ENCODE measurements at places on chromosomes 7 and 10.

DNA sequence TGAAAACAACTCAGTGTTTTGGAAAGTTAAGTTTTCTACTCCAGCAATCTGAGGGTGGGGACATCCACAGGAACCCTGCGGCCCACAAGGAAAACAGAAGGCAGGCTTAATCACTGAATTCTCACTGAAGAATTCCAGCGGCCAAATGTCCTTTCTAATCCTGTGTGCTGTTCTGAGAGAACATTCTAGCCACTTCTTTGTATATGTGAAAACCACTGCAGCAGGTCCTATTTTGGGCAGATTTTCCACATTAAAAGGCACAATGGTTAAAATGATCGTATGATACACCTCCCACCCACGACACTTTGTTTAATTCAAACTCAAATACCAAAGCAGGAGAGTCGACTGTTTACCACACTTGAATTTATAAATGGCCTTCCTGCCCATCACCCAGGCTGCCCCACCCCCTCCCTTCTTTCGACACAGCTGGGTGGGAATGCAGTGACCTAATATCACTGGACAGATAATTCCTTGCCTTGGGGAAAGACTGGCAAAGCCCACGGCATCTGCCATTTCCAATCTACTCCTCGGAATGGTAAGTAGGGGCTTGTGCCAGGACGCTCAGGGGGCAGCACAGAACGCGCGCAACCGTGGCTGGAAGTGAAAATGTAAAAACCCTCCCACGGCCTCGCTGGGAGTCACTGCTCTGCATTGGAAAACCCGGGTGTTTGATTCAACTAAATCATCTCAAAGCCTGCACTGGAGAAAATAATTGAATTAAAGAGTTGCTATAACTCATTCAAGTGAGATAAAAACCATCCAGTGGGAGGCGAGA lies 67.0 kb downstream of the CTBP2 start:
- no peak for DNase-seq

DNA sequence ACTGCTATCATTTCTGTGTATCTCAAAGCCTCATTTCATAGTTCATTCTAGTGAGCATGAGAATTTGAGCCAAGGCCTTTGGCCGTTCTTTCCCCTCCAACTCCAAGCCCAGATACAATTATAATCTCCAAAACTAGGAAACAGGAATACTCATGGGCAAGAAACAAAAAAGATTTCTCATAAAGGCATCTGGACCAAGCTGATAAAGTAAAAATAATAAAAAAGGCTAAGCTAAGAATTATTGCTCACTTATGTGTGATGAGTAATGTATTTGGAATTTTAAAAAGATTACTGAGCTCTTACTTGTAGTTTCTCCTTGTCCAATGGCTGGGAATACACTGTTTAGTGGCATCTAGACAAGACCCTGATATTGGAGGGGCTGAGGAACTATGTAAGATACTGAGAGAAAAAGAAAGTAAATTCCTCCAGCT lies 196.4 kb upstream of the POM121L12 start:
- DNase-seq, result no peak

GRCh38 chr7:66779669-66780409 lies 39.3 kb downstream of the RABGEF1 start:
- no peak for DNase-seq

DNA sequence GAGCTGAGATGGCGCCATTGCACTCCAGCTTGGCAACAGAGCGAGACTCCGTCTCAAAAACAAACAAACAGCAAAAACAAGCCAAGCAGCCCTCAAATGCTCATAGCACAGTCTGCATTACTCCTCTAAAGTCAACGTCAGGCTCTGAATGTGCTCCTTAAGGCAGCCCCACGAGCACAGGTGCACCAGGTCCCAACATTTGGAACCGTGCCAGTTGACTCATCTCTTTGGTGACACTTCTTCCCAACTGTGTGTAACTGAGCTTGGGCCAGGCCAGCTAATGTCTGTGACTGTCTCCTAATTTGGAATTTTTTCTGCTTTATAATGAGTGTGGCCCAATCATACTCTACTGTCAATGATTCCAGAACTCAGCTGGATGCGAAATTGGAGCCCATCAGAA lies 66.3 kb upstream of the EFCAB10 start:
- no peak for DNase-seq

DNA sequence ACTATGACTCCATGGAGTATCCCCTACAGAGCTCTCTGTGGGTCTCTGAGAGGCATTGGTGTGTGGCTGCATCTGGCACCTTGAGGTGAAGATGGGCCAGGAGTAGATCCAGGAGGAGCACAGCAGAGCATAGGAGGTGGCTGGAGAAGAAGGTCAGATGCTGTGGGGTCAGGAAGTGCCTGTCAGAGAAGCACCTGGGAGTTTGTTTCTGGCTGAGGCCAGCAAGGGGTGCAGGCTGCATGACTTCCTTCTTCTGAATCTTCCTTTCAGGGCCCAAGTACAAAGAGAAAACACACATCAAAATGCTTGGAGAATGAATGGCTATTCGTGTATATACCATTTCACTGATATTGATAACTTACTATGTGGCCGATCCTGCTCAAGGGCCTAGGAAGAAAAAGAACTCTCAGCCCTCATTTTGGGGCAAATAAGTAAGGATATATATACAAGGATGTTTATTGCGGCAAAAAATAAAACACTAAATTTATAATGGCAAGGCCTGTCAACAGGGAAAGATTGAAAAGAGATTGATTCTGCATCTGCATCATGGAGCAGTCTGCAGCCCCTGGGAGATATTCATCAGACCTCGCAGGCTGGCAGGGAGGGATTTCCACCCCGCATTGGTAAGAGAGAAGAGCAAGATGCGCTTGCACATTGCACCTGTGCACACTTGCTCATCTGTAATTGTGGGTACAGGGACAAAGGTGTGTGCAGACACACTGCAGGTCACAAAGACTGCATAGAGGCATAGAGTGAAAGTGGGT lies 39.2 kb downstream of the PTPRE start:
- DNase-seq, result no peak

GRCh38 chr10:102322914-102323313 lies 72.6 kb upstream of the NFKB2 start:
- no peak for DNase-seq

DNA sequence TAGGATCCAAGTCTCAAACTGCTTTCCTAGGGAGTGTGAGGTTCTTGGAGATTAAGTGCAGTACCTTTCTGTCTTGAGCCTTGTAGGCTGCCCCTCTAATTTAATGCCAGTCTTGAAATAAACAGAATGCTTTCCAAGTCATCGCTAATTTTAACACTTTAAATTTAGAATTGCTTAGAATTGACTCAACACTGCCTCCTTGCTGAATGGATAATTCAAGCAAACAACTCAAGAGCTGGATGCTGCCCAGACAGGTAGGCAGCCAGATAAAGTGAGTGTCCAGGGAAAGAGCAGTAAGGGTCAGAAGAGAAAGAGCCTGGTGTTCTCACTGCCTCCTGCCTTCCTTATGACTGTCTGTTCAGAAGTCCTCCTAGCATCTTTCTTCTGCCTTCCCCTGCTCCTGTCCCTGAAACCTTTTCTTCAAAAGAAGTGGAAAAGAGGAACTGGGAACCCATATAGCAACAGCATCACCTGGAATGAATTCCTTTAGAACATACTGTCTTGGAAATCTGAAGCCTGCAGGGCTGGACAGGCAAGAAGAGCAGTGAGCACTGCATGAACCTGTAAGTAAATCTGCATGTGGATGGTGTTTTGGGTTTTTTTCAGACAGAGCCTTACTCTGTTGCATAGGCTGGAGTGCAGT lies 3.1 kb upstream of the GOT1 start:
- no peak for DNase-seq

DNA sequence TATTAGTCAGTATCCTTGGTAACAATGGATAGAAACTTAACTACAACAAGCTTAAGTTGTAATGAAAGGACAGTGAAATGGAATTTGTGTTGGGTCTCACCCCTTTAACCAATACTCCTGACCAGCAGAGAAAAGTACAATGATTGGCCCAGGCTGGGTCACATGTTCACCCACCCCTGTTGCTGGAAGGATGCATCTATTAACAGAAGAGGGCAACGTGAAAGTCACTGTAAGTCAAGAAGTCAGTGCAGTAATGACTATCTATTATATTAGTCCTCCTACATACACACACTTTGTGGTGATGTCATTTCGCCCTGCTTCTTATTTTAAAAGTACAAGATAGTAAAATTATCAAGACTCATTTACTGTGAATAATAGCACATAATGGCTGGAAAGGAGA lies 16.2 kb downstream of the PNLIPRP2 start:
- no peak for DNase-seq

DNA sequence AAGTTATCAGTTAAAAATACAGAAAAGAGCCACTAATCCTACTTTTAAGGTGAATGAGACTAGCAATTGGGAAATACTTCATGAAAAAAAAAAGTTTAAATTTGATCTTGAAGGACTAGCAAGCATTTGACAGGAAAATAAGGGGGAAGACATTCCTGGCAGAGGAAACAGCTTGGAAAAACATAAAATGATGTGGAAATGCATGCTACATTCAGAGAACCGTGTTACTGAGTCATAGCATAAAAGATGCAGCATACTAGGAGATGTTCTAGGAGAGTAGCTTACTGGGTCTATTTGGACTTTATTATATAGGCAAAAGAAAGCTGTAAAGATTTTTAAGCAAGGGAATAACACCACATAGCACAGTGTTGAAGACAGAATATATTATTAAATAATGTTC lies 108.6 kb upstream of the COL1A2 start:
- no peak for DNase-seq

GRCh38 chr7:14368285-14368684 lies 378.8 kb upstream of the ETV1 start:
- no peak for DNase-seq

DNA sequence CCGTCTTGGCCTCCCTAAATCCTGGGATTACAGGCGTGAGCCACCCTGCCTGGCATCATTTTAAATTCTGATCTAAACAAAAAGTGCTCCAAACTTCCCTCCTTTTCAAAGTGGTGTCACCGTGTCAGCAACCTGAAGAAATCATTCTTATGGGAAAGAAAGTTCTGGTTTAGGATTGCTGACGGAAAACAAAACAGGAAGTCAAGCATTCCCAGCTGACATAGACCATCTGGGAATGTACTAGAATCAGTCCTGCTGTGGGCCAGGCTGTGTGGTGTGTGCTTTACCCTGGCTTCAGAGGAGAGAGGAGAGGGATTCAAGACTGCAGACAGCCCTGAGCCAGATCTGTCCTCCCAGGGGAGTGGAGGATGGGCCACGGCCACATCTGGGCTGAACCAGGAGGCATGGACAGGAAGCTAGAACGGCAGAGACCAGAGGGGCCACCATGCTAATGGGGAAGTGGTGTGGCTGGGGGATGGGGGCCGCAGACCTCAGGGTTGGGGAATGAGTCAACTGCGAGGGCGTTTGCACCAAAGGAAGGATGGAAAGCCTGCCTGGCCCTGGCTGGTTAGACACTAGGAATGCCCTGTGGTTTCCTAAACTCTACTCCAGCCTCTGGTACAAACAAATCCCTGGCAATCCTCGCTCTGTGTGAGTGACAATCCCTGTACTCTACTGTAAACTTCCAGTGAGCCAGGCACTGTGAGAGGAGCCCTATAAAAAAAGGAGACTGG lies 16.7 kb upstream of the CLIP2 start:
- peak; percentile 55 for DNase-seq

Measured in C1 segment of cervical spinal cord (tissue), 14 donors.